ENCODE measurements at places on chromosomes 1 and 21.

GRCh38 chr1:161763522-161764098 is 2.5 kb upstream of the ATF6 start:
- DNase-seq: no peak

- DNase-seq: no peak
These were observed 86.1 kb downstream of the KIAA0319L start for GRCh38 chr1:35470977-35471613.

DNA sequence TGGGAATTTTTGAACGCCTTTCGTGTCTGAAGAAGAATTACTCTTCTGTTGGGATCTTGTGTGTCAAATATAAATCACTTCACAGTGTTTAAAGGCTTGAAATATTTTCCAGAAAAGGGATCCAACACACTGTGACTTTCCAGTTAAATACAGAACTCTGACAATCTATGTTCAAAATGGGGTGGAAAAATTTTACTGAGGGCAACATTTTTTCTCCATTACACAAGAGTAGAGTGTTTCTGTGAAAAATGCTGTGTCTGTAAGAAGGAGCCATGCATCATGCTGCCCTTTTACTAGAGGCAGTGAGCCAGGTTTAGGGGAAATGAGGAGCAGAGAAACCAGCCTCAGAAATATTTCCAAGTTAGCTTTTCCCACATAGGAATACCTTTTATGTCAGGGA is 86.5 kb downstream of the VPS13D start:
- no peak for DNase-seq

- DNase-seq: no peak
These were observed 26.1 kb downstream of the ACOT7 start for GRCh38 chr1:6367381-6368012.

DNA sequence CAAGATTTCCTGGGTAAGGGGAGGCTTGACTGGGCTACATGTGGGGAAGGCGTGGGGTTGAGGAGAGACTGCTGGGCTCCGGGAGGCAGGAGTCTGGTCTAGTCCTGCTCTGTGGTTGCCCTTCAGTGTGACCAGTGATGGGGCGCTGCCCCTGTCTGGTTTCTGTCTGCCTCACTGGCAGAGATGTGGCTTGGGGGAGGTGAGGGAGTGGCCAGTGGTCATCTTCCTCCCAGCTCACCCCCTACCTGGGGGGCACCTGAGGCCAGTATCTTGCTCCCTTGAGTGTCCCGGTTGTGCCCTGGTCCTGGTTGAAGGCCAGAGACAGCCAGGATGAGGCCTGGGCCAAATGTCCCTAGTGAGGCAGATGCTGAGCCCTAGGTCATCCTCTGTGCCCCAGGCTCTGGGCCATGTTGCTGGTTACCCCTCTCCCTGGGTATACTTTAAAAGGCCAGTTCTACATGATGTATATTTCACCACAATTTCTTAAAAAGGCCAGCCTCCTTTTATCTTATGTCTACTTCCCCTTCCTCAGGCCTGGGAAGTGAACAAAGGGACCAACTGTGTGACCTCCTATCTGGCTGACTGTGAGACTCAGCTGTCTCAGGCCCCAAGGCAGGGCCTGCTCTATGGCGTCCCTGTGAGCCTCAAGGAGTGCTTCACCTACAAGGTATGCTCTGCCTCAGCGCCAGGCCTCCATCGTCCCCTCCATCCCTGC is 10.5 kb downstream of the FAAH start:
- DNase-seq: no peak

DNA sequence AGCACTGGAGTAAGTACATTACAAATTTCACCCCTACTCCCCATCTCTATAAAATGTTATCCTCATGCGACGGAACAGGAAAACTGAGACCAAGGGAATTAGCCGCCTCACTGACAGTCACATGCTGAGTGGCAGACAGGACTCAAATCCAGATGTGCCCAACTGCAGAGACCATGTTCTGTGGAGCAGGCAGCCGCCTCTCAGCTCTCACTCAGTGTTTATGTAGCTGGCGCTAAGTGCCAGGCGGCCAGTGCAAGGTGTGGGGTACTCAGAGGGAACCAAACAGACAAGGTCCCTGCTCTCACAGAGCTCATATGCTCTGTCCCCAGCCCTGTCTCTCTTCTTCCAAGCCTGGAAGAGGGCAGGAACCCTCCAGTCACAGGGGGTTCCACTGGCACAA is 5.1 kb downstream of the CAPZB start:
- no peak for DNase-seq

GRCh38 chr1:246147524-246148461 is 359.3 kb downstream of the SMYD3 start:
- DNase-seq: no peak

DNA sequence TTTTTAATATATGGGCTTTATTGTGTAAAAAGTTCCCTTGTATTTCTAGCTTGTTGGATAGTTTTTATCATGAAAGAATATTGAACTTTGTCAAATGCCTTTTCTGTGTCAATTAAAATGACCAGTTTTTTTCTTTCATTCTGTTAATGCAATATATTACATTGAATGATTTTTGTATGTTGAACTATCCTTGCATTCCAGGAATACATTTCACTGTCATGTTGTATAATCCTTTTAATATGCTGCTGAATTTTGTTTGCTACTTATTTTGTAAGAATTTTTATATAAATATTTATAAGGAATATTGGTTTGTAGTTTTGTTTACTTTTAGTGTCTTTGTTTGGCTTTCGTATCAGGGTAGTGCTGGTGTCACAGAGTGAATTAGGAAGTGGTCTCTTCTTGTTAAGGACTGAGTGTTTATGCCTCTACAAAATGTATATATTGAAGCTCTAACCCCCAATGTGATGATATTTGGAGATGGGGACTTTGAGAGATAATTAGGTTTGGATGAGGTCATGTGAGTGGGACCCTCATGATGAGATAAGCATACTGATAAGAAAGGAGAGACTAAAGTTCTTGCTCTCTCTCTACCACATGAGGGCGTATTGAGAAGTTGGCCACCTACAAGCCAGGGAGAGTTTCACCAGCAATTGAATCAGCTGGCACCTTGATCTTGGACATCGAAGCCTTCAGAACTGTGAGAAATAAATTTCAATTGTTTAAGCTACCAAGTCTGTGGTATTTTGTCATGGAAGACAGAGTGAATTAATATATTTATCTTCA is 12.0 kb upstream of the SLAMF6 start:
- no peak for DNase-seq

- no peak for DNase-seq
These were observed 39.9 kb downstream of the EPHA2 start for GRCh38 chr1:16116002-16116401.

DNA sequence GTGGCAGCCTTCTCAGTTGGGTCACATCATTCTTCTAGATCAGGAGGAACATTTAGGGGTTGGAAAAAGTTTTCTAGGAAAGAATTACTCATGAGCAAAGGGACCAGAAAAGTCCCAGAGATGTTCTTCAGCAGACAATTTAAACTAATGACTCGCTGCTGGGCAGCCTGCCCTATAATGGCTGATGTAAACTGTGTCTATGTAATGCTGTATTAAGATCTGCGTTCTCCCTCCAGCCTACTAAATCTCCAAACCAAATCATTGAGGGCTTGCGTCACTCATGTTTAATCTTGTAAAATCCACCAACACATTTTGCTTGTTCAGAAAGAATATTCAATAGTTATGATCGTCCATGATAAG is 92.1 kb downstream of the LRRC8C start:
- DNase-seq: no peak

DNA sequence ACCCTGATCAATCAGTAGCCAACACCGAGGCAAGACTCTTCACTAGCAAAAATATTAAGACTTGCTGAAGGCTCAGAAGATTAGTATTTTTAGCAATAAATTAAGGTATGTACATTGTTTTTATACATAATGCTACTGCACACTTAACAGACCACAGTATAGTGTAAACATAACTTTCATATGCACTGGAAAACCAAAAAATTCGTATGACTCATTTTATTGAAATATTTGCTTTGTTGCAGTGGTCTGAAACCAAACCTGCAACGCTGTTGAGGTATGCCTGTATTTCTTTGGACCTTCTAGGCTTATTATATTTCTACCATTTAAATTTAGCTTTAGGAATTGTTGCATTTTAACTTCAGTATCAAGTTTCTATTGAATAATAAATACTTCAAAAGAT is 65.8 kb upstream of the BCL9 start:
- DNase-seq: no peak

DNA sequence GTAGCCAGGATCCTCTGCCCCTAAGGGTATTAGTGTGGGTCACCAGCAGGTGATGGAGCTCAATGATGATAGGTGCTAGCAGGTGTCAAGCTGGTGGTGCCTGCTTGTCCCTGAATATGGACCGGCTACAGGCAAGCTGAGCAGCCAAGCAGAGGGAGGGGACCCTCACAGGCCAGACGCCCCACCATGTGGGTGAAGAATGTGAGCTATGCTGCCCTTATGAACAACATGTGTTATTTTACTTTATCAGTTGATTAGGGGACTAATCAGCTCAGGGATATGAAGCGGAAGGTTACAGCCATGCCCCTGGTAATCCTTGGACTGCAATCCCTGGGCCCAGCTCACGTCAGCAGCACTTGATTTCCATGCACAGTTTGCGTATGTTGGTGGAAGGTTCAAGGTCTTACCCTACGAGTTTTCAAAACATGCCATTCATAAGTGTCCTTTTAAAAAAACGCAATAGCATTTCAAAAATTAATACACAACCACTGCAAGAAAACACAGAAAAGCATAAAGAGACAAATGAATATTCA is 106.0 kb downstream of the CDC7 start:
- no peak for DNase-seq

DNA sequence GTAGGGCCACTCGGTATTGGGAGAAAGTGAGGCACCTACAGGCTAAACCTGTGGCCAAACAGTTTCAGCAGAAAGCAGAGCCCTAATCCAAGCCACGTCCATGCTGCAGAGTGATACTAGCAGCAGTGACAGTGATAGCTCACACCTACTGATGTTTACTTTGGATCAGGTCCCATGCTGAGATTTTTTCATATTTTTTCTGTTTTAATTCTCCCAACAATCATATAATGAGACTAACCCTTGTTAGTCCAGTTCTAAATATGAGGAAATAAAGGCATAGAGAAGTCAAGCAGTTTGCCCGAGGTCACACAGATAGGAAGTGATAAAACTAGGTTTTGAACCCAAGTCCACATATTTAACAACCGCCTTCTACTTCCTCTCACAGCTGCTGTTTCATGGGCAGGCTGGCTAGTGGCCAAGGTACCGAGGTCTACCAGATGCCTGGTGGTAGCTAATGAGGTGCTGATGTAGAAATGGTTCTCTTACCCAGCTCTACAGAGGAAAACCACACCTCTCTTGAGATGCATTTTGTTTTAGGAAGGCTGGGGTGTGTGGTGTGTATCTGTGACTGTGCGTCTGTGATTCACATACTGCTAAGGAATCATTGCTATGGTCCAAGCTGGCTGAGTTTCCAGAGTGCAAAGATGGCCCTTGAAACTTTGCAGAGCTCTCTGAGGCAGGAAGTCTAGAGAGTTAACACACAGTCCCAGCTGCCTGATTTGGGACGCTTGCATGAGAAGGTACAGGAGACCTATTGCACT is 80.3 kb upstream of the ARTN start:
- no peak for DNase-seq

- DNase-seq: no peak
These were observed 6.8 kb downstream of the RYR2 start for GRCh38 chr1:237048803-237049202.

GRCh38 chr21:38814126-38815059 is 8.7 kb downstream of the ETS2 start:
- no peak for DNase-seq

GRCh38 chr1:201732351-201732750 is 96.6 kb upstream of the IPO9 start:
- DNase-seq: no peak

GRCh38 chr1:207811920-207812720 is 60.3 kb downstream of the CD46 start:
- no peak for DNase-seq

DNA sequence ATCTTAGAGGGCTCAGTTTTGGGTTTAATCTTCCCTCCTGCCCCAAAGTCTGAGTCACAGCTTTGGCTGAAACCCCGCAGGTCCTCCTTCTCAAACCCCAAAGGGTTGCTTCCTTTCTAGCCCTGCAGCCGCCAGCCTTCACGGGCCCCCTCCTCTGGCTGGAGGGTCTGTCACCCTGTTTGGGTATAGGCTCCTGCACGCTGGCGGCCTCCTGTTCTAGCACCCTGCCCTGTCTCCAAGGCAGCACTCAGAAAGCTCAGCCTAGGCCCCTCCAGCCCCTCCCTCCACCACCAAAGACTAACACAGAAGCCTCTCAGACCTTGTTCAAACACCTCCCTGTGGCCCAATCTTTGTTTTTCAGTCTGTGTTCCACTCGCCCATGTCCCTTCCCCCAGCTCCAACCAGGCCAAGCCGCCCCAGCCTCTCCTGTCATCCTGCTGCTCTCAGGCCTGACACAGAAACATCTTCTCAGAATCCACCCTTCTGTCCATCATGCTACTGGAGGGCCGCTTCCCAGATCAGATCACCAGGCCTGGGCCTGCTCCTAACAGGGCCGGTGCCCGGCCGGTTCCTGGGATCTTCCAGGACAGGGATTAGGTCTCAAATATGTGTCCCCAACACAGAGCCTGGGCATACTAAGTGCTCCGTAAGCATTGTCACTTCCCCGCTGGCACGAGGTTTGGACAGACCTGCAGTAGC is 35.6 kb downstream of the HTR6 start:
- no peak for DNase-seq

GRCh38 chr1:45870500-45870899 is 67.1 kb downstream of the MAST2 start:
- no peak for DNase-seq

GRCh38 chr1:72197786-72198185 is 84.6 kb downstream of the NEGR1 start:
- no peak for DNase-seq

- DNase-seq: no peak
These were observed 19.0 kb downstream of the YTHDF2 start for GRCh38 chr1:28755701-28756100.

DNA sequence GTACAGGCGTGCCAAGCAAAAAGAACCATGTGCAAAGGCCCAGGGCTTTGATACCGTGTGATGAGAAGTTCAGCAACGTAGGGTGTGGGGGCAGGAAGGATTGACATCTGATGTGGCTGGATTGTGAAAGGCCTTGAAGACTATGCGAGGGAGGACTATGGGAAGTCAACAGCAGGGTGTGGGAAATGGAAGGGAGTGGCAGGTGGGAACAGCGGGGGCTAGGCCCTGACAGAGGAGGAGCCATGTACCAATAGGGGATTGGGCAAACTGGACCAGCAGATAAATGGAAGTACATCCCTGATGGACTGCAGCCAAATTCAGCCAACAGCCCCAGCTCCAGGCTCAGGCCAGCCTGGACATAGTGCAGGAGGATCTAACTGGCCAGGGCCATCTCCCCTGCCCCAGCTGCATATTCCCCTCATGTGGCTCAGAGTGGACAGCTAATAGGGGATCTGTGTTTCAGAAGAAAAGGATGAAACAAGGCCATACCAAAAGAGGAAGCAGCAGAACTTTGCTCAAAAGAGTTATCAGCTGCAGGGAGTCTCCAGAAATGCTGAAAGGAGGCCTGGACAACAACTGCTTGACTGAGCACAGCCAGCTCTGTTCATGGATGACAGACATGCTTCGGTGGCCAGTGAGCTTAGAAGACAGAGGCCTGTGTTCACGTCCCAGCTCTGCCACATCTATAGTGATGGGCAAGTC is 140.2 kb upstream of the SGIP1 start:
- no peak for DNase-seq

DNA sequence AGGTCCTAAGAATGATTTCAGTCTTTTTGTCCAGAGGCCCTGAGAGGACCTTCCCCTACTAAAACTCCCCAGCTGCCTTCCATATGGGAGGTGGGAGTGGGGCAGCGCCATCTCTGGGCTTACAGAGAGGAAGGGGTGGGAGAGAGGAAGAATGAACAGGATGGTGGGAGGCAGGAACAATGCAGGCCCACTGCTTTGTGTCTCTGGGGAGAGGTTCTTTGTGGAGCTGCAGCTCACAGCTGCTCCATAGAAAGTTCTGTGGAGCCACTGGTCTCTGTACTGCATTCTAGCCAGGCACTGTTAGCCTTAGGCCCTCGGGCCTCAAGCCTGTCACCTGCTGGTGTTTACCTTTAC is 43.6 kb upstream of the A3GALT2 start:
- DNase-seq: no peak
